ENCODE measurements at places on chromosomes 16 and 17.

- DNase-seq: no peak
These were observed 1.4 kb upstream of the LLGL1 start for GRCh38 chr17:18224053-18224386.

- DNase-seq: no peak
These were observed 197.6 kb downstream of the CDH13 start for GRCh38 chr16:82824408-82824807.

DNA sequence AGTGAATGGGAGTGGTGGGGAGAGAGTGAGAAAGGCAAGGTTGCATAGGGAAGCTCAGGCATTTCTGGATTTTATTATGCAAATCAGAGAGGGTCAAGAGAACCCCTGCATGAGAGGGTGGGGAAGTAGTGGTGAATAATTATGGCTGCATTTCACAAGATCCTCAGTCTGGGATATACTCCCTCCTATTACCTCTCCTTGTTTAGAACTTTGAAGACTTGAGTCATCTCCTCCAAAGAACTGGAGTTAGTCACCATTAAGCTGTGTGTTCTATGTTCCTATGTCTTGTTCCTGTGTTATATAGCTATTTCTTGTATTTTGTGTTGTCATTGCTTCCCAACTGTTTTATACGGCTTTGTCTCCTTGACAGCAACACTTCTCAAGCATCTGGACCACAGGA is 18.4 kb downstream of the SOX9 start:
- no peak for DNase-seq

DNA sequence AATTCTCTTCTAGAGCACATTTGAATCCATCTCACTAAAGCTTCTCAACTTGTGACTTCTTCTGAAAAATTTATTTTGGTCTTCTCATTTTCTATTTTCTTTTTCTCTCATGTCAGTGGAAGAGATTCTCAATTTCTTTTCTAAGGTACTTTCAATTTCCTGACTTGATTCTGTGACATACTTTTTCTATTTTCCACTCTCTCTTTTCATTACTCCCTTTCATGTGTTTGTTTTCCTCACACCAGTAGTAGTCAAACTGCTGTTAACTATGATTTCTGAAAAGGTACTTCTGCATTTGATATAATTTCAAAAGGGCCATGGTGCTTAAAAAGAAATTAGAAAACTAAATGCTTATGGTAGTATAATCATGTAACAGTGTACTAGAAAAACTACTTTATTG is 41.9 kb downstream of the NFAT5 start:
- no peak for DNase-seq

GRCh38 chr17:69592692-69593350 is 178.3 kb downstream of the MAP2K6 start:
- no peak for DNase-seq

DNA sequence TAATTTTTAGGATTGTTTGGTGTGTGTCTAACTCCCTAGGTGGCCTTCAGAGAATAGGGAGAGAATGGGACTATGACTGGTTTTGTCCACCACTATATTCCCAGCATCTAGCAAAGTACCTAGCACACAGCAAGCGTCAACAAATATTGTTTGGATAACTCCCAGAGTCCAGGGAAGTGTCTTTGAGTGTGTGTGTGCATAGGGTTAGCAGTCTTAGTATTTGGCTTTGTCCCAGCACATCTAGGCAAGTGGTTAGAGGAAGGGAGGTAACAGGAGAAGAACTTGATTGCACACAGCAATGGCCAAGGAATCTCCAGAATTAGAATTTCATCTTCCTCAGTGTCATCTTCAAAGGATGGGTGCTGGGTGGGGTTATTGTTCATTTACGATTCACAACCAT is 385.4 kb upstream of the CDH5 start:
- DNase-seq: no peak

- DNase-seq: no peak
These were observed 16.2 kb downstream of the SNN start for GRCh38 chr16:11684231-11685025.
